GM10248 (cell line): ENCODE measurements at places on chromosomes 3 and 15.

- no peak for DNase-seq
These were observed 146.3 kb upstream of the SOX2 start for GRCh38 chr3:181565416-181565815.

GRCh38 chr3:22141769-22142168 is 390.8 kb upstream of the ZNF385D start:
- no peak for DNase-seq

- DNase-seq = no peak
These were observed 184.3 kb upstream of the LINGO1 start for GRCh38 chr15:77816983-77817382.

DNA sequence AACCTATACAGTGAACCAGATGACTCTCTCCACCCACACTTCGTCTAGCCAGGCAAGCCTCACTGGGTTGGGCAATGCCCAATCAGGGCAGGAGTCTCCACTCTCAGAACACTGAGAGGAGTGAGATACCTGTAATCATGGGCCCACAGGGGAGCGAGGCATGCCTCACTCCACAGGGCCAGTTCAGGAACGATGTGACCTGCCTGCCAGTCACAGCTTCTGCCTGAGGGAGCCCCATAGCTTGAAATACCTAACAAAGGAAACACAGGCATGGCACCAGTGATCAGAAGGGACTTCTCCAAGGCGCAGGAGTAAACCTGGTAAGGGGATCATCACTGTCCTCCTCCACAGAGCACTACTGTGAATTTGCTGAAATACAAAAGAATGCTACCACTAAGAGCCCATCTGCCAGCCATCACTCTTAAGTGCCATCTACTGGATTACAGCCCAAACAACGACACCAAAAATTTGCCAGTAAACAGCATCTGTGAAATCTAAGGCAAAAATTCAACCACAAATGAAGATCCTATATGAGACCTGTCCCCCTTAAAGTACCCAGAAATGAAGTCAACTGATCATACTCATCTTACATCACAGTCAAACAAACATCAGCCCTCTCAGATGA is 689.9 kb upstream of the SEMA6D start:
- DNase-seq = no peak

DNA sequence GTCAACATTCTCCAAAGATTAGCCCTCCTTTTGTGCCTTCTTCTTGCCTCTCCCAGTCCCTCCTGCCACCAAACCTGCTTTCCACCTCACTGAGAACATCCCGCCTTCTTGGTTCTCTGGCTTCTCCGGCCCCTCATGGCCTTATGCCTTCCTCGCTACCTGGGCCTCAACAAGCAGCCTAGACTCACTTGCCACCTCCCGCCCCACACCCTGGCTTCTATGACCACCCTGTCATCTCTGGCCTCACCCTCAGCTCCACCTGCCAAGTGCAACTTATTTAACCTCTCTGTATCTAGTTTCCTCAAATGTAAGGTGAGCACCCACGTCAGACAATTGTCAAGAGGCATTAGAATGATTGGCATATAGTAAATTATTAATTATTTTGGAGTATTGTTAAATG is 68.8 kb upstream of the MEX3B start:
- no peak for DNase-seq

DNA sequence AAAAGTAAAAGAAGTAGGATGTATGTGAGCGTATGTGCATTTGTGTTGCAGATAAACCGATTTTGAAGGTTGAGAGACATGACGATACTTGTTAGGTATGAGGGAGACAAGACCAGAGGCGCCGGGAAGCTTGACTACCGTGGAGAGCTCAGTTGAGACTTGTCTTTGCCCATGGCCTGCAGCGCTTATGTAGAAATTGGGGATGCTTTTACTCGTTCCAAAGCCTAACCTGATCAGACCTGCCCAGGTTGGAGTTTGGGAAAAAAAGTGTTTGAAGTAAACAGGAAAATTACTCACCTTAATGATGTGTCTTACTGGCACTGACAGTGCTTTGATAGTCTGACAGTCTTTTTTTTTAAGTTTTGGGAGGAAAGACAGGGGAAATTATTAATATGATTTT is 202.8 kb downstream of the TP63 start:
- DNase-seq = no peak

DNA sequence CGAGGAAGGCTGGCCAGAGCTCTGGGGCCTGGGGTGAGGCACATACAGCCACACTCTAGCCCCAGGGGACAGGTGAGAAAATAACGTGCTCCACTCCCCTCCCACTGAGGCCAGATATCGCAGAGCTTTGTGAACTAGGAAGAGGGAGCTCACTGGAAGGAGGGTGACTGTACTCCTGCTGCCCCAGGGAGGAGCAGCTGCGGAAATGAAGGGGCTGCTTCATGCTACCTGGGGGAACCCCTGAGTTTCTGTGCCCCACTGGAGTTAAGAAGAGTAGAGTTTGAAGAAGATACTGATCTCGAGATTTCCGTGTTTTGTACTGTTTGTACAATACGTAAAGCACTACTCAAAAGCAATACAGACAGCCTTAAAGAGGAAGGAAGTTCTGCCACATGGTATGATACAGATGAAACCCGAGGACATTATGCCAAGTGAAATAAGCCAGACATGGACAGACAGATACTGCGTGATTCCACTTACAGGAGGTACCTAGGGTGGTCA is 44.6 kb downstream of the CMTM6 start:
- peak; percentile 50 for DNase-seq

DNA sequence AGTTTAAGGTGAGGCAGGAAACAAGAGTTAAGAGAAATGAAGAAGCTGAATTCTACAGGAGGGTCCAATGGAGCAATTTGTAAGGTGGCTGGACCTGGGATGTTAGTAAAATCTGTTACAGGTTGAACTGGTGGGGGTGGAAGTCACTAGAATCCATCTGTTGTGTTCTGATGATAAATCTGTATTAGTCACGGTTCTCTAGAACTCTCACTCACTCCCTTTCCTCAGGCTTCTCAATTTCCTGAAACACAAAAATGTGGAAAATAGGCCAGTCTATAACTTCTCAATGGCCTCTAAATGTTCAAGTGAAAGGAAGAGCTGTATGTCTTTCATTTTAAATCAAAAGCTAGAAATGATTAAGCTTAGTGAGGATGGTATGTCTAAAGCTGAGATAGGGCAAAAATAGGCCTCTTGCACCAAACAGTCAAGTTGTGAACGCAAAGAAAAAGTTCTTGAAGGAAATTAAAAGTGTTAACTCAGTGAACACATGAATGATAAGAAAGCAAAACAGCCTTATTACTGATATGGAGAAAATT is 180.2 kb upstream of the CBLB start:
- no peak for DNase-seq

DNA sequence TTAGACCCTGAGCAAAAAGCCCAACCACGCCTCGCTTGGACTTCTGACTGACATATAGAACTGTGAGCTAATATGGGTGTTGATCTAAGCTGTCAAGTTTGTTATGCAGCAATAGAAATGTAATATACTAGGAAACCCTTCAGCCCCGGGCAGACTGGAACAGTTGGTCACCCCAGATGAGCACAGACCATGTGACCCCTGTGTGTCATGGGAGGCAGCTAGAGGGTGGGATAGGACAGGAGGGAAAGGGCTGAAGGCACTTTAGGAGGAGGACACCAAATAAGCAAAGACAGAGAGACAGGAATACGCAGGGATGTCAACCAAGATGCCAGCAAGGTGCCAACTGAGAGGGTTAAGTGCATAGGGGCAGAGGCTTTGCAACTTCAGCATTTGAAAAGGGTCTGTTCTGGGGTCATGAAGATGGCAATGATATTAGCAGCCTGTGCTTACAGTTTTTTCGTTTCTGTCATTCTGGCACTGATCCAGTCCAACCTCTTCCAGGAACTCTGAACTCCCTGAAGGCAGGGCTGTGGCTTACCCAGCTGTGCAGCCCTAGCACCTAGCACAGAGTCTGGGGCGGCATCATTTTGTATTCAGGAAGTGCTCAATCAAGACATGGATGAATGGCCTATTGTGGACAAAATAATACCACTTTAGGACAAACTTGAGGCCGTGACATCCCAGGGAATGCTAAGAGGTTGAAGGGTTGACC is 51.4 kb downstream of the HES1 start:
- no peak for DNase-seq

DNA sequence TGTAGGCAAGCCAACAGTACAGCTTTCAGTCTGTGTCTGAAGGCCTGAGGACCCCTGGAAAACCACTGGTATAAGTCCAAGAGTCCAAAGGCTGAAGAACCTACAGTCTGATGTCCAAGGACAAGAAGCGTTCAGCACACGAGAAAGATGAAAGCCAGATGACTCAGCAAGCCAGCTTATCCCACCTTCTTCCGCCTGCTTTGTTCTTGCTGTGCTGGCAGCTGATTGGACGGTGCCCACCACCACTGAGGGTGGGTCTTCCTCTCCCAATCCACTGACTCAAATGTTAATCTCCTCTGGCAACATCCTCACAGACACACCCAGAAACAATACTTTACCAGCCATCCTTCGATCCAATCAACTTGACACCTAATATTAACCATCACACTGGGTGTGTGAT is 59.0 kb upstream of the PDZRN3 start:
- no peak for DNase-seq

DNA sequence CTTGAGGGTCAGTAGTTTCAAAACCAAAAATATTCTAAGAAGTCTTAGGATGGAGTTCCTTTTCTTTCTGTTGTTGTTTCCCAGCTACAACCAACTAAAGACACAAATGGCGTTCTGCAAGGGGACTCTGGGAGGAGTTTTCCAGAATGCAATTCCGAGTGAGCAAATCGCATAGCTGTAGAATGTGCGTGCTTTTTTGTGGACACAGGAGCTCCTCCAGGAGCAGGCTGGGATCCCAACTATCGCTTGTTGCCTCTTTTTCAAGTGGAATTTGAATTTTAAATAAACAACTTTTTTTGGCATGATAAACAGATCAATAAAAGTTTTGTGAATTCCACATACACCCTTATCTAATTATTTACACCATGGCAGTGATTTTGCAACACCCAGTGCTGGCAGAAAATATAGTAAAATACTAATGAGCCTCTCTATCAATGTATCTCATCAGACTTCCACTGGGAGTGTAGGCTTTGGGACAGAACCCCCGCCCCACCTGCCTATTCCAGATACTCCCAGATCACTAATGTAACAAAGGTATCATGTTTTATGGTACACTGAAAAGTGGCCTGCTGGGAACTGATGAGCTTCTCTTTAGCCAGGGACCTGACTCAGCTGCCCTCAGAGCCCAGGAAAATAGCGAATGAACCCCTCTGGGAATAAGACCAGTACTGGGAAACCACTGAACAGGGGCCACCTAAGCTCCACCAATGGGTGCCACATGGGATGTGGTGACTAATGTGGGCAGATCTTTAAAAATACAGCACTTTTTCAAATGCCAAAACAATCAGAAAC is 66.4 kb downstream of the LMCD1 start:
- DNase-seq = no peak

DNA sequence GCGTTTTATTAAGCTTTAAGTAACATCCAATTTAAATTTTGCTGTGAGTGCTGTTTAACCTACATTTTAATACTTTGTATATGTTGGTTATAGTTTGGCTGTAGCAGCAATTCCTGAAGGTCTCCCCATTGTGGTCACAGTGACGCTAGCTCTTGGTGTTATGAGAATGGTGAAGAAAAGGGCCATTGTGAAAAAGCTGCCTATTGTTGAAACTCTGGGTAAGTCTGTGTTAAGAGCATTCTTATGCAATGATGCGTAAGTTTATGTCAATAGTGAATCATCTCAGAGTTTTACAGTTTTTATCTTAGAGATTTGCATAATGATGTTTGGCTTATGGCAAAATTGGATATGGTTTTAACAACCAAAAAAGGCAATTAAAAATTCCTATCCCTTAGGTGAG is 62.7 kb downstream of the ASTE1 start:
- DNase-seq = no peak

GRCh38 chr3:127717357-127718244 is 44.8 kb downstream of the ABTB1 start:
- no peak for DNase-seq

DNA sequence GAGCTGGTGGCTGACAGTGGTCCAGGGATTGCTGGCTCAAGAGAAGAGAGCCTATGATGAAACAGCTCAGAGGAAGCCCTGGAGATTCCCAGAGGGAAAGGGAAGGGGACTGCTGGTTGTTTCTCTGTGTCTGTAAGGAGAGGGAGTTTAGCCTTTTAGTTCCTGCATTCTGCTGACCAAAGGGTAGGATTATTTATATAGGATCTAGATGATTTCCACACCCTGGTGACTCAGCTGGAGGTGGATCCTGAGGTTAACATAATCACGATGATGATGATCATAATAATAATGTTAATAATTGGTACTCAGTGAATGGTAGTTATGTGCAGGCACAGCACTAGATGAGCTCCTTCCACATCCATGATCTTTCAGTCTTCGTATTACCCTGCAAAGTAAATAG is 144.9 kb downstream of the EPHB1 start:
- DNase-seq = no peak

GRCh38 chr3:168025076-168025475 is 70.6 kb downstream of the GOLIM4 start:
- DNase-seq = no peak

DNA sequence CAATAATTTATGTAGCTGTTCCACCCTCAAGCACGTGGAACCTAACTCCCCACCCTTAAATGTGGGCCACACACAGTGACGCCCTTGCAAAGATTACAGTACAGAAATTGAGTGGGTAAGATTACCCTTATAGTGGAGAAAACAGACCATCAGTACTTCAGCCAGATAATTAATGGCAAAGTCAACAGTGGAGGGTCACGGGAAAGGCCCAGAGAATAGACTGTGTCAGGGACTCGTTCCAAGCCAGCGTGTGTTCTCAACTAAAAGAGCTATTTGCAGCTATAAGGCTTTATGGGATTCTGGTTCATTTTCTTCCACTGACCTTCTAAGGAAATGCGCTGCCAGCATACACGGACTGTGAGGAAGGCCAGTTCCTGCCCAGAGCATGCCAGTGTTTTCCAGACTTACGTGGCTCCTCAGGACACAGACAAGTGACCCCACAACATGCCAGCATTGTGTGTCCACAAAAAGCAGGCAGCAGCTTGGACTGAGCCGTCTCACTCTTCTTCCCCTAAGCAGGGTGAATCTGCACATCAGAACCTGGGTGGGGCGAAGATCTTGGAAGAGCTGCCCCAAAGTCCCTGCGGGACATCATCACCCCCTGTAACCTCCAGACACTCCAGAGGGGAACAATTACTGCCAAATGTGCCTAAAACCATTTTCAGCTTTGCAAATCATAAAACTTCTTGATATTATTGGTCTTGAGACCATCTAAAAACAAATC is 428.5 kb downstream of the OCA2 start:
- no peak for DNase-seq

DNA sequence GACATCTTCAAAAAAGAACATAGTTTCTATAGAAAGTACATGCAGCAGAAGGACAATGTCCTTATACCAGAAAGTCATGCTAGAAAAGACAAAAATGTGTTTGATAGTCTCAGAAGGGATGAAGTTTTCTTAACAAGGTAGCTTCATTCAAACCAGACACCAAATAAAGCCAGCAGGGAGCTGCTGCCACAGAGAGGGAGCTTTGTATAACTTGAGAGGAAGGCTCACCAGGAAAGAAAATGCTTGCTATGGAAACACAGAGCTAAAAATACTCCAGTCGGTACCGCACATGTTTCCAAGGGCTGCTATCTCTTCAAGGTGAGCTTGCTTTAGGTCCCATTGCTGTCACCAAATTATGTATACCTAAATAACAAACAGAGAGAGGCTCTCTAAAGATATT is 1074.8 kb upstream of the ALCAM start:
- no peak for DNase-seq
